Stimulated activated CD8-positive, alpha-beta memory T cell treated with anti-CD3 and anti-CD28 coated beads, Interleukin-2, amount 100 ng/mL, for 1 hour (primary cell): ENCODE measurements at places on chromosomes 16 and 17.

- no peak for DNase-seq
Observed at GRCh38 chr16:50879873-50880695, 138.2 kb downstream of the CYLD start.

- no peak for DNase-seq
Observed at GRCh38 chr17:75707079-75707571, 14.1 kb upstream of the ITGB4 start.

DNA sequence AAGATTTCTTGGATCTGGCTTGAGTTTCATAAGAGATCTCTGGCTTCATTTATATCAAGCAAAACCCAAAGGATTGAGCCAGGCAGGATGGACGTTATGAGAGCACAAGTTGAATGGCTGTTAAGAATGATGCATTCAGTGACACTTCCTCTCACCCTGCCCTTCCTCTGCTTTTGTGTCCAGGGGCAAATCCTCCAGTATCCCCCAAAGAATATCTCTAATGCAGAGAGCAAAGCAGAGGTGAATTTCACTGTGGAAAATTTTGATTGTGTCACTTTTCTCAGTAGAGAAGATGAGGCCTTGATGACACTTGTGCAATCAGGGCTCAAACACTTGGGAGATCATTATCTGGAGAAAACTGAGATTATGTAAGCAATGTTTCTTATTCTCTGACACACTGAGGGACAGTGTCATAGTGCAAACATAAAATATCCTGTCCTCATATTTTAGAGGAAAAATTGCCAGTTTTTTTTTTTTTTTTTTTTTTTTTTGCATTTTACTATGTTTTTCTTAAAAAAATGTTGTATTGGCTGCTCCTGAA lies 25.3 kb downstream of the MARCHF10 start:
- no peak for DNase-seq

DNA sequence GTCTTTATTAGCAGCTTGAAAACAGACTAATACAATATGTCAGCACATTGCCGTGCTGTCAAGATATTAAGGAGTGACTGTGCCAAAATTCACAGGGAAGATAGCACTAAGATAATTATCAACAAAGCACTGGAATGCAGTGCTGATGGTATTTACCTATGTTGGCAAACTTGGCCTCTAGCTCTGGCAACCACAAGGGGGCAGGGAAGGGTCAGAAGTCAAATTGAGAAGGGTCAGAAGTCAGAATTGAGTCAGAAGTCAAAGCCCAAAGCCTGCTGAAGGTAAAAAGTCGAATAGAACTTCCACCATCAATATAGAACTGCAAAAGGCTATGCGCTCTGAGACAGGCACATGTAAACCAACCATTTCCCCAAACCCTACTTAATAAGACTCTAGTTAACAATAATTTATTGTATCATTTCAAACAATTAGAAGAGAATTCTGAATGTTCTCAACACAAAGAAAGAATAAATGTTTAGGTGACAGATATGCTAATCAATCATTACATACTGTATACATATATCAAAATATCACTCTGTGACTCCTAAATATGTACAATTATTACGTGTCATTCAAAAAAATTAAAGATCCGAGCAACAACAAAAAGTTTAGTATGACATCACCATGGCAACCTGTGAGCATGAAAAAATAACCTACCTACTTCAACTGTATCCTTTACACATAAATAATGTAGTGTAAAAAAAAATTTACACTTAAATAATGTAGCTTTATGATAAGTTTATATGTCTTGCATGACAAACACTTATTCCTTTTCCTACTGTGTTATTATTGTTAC lies 916.1 kb downstream of the KCNJ2 start:
- no peak for DNase-seq

- no peak for DNase-seq
Observed at GRCh38 chr16:81467815-81468214, 23.2 kb downstream of the CMIP start.

GRCh38 chr17:47968836-47969235 lies 2.1 kb upstream of the CDK5RAP3 start:
- no peak for DNase-seq

GRCh38 chr16:4077174-4077649 lies 39.0 kb downstream of the ADCY9 start:
- DNase-seq, result no peak
